ENCODE measurements at places on chromosomes 5 and 9. TPM values are rescaled to one million over a fixed set of nuclear protein-coding genes. Genes with fewer than 3 reads are reported as not detected.

DNA sequence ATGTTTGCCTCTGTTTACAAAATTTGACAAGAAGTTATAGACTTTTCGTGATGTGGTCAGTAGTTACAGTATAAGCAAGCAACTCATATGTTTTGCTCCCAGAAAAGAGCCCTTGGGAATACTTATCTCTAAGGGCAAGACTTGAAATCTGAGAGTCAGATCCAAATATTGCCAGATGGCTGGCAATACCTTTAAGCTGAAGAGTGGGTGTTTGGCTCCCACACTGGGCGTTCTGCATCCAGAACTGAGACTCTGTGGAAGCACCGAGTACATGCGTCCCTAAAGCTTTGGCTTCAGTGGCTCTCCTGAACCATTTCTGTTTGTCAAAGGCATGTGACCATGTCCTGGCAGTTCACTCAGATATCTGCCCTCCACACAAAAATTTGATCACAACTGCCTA, 194.1 kb downstream of the DCP2 start:
- H3K36me3 ChIP-seq = no peaks in the 10 kb centered on the region
- peaks cover 18% of the 10 kb centered on the region for H3K4me1 ChIP-seq
- H3K27ac ChIP-seq = no peak overlapping the region
- no peak overlapping the region for H3K4me3 ChIP-seq
- DNase-seq = no peak

GRCh38 chr9:134494273-134494815, 147.3 kb upstream of the COL5A1 start:
- peaks cover 24% of the 10 kb centered on the region for H3K4me1 ChIP-seq
- H3K4me3 ChIP-seq = no peak overlapping the region
- no peaks in the 10 kb centered on the region for H3K36me3 ChIP-seq
- DNase-seq = no peak

DNA sequence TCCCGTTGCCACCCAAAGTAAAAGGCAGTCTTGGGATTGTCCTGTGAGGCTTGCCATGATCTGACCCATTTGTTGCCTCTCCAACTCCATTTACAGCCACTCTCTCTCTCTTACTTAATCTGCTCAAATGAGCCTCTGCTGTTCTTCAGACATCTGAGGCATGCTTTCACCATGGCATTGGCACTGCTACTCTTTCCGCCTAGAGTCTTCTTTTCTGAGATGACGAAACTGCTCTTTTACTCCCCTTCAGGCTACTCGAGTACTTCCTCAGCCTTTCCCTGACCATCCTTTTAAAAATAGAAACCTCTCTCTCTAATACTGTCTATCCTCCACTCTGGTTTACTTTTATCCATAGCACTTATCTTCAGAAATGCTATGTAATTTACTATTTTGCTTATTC, 9.0 kb downstream of the FOCAD start:
- peaks cover 3% of the 10 kb centered on the region for H3K36me3 ChIP-seq
- H3K4me3 ChIP-seq = no peak overlapping the region
- H3K4me1 ChIP-seq = peaks cover 14% of the 10 kb centered on the region
- DNase-seq = no peak

- DNase-seq = no peak
- H3K4me1 ChIP-seq = peaks cover 12% of the 10 kb centered on the region
- H3K27ac ChIP-seq = no peak overlapping the region
- H3K36me3 ChIP-seq = no peaks in the 10 kb centered on the region
Observed at GRCh38 chr9:19456426-19456825, 47.6 kb downstream of the ACER2 start.

DNA sequence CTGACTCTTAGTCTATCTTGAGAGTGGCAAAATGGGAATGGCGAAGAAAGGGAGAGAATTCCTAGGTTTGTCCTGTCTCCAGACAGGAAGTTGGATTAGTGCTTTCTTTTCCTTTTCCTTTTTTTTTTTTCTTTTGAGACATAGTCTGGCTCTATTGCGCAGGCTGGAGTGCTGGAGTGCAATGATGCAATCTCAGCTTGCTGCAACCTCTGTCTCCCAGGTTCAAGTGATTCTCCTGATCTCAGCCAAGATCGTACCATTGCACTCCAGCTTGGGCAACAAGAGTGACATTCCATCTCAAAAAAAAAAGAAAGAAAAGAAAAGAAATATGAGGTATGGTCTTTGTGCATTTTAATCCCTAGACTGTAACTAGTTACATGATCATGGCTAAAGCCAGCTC, 12.6 kb upstream of the KIF27 start:
- H3K36me3 ChIP-seq = no peaks in the 10 kb centered on the region
- H3K27ac ChIP-seq = no peak overlapping the region
- peaks cover 4% of the 10 kb centered on the region for H3K4me1 ChIP-seq
- H3K27me3 ChIP-seq = no peaks in the 10 kb centered on the region
- no peak overlapping the region for H3K4me3 ChIP-seq
- no peak for DNase-seq

- H3K4me3 ChIP-seq = peak overlapping the region; percentile 81
- DNase-seq = no peak
- no peak overlapping the region for H3K27ac ChIP-seq
- peaks cover 30% of the 10 kb centered on the region for H3K4me1 ChIP-seq
- peaks cover 20% of the 10 kb centered on the region for H3K27me3 ChIP-seq
Observed at GRCh38 chr9:137294681-137295237, 7.3 kb downstream of the NRARP start.

- no peaks in the 10 kb centered on the region for H3K27me3 ChIP-seq
- H3K4me1 ChIP-seq = no peaks in the 10 kb centered on the region
- no peak for DNase-seq
- no peak overlapping the region for H3K27ac ChIP-seq
- peaks cover 8% of the 10 kb centered on the region for H3K36me3 ChIP-seq
Observed at GRCh38 chr9:70229026-70229425, 29.8 kb upstream of the SMC5 start.

DNA sequence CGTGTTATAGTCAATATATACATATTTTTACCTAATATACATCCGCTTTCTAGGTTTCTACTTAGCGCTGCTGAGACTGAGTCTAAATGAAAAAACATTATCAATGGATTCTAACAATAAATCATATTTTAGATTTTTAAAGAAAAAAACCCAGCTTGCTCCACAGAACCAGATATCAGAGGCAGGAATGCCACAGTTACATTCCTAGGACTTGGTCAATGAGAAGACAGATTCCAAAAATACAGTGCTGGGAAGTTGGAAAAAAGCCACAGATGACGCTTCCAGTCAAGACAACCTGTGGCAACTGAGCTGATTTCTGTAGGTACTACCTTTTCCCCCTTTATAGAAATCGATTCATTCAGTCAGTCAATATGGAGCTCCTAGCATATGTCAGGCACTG, 577 bp upstream of the CCDC112 start:
- H3K4me3 ChIP-seq = peak overlapping the region; percentile 77
- peaks cover 17% of the 10 kb centered on the region for H3K4me1 ChIP-seq
- H3K27ac ChIP-seq = no peak overlapping the region
- DNase-seq = no peak
- H3K27me3 ChIP-seq = peaks cover 17% of the 10 kb centered on the region

GRCh38 chr5:56356121-56356835, 123.1 kb upstream of the ANKRD55 start:
- H3K4me3 ChIP-seq = no peak overlapping the region
- no peaks in the 10 kb centered on the region for H3K36me3 ChIP-seq
- no peak overlapping the region for H3K27ac ChIP-seq
- H3K4me1 ChIP-seq = peaks cover 32% of the 10 kb centered on the region

- no peak overlapping the region for H3K4me3 ChIP-seq
- H3K27ac ChIP-seq = no peak overlapping the region
- no peak for DNase-seq
- H3K4me1 ChIP-seq = no peaks in the 10 kb centered on the region
- peaks cover 8% of the 10 kb centered on the region for H3K36me3 ChIP-seq
Observed at GRCh38 chr5:123610209-123610608, 98.2 kb downstream of the CSNK1G3 start.

GRCh38 chr9:25681266-25681665, 3.0 kb upstream of the TUSC1 start:
- H3K4me1 ChIP-seq = no peaks in the 10 kb centered on the region
- no peak for DNase-seq
- no peaks in the 10 kb centered on the region for H3K36me3 ChIP-seq
- H3K27me3 ChIP-seq = no peaks in the 10 kb centered on the region
- H3K4me3 ChIP-seq = no peak overlapping the region

DNA sequence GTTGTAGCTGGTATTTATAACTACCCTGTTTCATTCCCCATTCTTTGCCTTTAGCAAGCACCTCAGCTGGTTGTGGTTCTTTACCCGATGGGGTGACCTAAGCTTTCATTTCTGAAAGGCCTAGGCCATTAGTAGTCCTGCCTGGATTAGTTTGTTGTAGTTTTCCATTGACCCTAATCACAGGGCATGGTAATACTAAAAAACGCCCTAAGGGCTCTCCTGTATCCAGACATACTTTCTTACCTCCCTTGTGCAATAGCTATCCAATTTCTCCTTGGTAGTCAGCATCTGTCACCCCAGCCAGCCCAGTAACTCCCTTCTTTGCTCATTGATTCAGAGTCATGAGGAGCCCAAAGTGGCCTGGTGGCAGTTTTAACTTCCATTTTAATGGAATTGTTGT, 24.0 kb downstream of the TMOD1 start:
- no peak overlapping the region for H3K27ac ChIP-seq
- peaks cover 5% of the 10 kb centered on the region for H3K27me3 ChIP-seq
- no peaks in the 10 kb centered on the region for H3K36me3 ChIP-seq
- H3K4me1 ChIP-seq = peaks cover 18% of the 10 kb centered on the region
- H3K4me3 ChIP-seq = no peak overlapping the region

- H3K36me3 ChIP-seq = no peaks in the 10 kb centered on the region
- H3K4me1 ChIP-seq = no peaks in the 10 kb centered on the region
- no peaks in the 10 kb centered on the region for H3K27me3 ChIP-seq
- DNase-seq = no peak
- H3K27ac ChIP-seq = no peak overlapping the region
Observed at GRCh38 chr9:79242489-79242888, 329.3 kb upstream of the TLE4 start.

Gene SOX30
- not detected for total RNA-seq

Gene MAN2A1
- total RNA-seq = 24.9 TPM

Gene KIF4B
- total RNA-seq = not detected

Gene ATP10B
- 10.8 TPM for total RNA-seq

Gene SH3PXD2B
- total RNA-seq = 89.1 TPM

Gene PROB1
- total RNA-seq = 2.2 TPM

Gene PCDHGC5
- 3.0 TPM for total RNA-seq

Gene DNAJC25
- total RNA-seq = 6.0 TPM
